ENCODE measurements at places on chromosomes 3 and 15.

DNA sequence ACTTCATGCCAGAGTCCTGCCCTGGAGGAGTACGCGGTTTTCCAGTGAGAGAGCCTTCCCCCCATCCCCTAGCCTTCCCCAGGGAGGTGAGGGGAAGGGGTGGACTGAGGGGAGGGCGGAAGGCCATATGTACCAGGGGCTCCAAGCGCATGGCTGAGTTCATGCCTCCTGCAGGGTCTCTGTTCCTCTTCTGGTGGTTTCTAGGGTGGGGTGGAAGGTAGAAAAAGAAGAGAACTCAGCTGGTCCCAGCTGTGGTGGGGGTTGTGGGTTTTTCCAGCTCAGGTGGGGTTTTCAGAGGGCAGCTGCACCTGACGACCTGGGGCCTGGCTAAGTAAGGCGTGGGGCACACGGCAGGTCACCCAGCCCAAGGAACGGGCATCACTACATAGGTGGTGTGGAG is 10.7 kb upstream of the IQSEC1 start:
- DNase-seq: no peak

DNA sequence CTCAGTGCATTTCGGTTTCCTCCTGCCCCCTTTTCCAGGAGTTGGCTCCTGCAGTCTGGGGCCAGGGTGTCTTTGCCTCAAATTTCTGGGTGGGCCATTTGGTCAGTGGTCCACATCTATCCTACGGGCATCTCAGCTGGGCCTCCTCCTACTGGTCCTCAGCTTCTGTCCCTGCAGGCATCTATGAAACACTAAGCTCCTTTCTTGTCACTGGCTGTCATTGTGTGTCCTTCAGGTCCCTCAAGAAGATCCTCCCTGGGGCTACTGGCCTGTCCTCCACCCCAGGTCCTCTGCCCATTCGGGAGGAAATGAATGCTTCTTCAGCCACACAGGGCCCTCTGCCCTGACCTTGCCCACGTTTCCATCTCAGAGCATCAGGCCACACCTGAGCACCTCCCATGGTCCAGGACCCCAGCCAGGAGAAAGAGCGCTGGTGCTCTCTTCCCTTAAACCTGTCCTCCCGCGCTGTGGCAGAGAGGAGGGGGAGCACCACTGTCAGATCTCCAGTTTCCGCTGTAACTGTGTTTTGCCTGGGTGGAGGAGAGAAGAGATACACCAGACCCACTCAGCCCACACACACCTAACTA is 1.8 kb downstream of the PRR23E start:
- no peak for DNase-seq

DNA sequence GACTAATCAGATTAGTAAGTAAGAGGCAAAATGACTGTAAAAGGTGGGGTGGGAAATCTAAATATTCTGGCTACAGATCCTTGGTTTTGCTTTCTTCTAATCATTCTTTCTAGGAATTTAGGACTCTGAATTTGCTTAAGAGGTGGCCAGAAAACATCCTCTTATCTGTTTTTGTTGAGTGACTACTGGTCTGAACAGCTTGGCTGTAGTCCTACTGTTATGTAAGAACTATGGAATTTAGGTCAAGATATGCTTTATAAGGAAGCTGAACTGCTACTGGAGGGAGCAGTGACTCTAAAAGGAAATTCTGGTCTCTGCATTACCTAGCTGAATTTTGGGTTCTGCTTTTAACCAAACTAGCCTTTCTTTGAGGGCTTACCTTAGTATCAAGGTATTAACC is 33.5 kb upstream of the CSPG5 start:
- DNase-seq: no peak

- no peak for DNase-seq
Measured at GRCh38 chr3:4819746-4820145, 159.5 kb upstream of the BHLHE40 start.

GRCh38 chr15:56001471-56002078 is 8.2 kb upstream of the NEDD4 start:
- DNase-seq: no peak

GRCh38 chr15:60722328-60723112 is 243.6 kb upstream of the ICE2 start:
- DNase-seq: no peak

GRCh38 chr3:189944285-189945145 is 176.2 kb downstream of the P3H2 start:
- no peak for DNase-seq

- DNase-seq: no peak
Measured at GRCh38 chr3:23711916-23712494, 93.8 kb upstream of the UBE2E1 start.

- DNase-seq: peak; percentile 82
Measured at GRCh38 chr15:19899021-19899824, 642.4 kb downstream of the GOLGA6L6 start.

- DNase-seq: no peak
Measured at GRCh38 chr3:46440531-46441294, 24.0 kb downstream of the LTF start.

DNA sequence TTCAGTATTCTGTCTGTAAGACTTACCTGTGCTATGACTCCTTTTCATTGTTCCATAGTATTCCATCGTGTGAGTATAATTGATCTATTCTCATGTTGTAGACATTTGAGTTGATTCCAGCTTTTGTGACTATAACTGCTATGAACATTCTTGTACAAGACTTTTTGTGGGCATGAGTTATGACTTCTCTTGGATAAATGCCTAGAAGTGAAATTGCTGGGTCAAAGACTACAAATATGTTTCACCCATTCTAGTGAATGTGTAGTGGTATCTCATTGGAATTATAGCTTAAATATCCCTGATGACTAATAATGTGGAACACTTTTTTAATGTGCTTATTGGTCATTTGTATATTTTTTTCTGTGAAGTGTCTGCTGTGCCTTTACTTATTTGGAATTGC is 27.6 kb upstream of the NPHP3 start:
- no peak for DNase-seq

DNA sequence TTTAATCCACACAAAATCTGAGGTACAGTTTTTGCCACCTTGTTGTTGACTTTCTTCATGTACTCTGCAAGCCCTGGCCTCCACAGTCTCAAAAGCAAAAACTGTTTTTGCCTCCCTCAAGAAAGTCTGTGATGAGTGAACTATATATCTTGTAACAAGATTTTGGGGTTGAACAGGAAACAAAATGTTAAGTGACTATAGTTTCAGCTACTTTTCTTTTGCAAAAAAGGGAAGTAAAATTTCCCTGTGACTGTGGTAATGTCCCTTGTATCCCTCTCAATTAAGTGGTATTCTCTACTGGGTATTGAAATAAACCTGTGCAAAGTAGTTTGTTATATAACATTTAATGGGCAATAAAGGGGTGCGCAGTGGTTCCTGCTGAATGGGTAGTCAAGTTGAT is 21.3 kb upstream of the SCAANT1 start:
- DNase-seq: no peak
